IMR-90 (cell line): ENCODE measurements at places on chromosomes 7 and 10. TPM values are rescaled to one million over a fixed set of nuclear protein-coding genes. Genes with fewer than 3 reads are reported as not detected.

Gene PRF1
- total RNA-seq: not detected in 2 replicates

- DNase-seq: no peak
Observed at GRCh38 chr7:4470246-4470645, 211.8 kb upstream of the FOXK1 start.

DNA sequence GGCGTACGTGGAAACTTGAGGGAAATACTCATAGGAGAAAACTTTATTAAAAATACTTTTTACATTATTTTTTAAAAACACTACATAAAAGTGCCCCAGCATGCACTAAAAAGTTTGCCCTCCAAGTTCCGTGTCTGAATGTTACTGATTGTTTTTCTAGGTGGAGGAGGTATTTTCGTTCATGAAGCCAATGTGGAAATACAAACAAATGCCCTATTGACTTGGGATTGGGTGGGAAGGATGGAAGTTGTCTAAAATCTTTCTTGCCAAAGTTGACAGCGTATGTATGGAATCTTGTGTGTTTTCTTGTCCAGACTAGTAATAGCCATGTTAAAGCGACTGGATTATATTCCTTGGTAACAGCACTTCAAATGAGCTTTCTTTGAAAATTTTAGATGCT is 1.2 kb downstream of the PROSER2 start:
- DNase-seq: peak; percentile 30

Gene MYL7
- not detected in 2 replicates for total RNA-seq

DNA sequence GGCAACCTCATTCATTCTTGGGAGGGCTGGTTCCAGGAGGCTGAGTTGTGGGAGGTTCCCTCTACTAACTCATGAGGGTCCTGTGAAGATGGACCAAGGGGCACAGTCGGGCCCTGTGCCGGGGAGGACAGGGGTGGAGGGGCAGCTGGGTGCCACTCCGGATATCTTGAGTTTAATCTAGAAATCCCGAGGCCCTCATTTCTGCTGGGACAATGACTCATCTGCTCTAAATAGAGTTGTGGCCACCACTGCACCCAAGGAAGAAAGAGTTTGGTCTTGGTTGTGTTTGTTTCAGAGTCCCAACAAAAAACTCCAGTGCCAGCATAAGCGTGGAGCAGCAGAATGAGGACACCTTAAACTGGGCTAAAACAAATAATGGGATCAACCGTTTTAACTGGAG is 82.4 kb downstream of the EBF3 start:
- DNase-seq: no peak

- no peak for DNase-seq
Observed at GRCh38 chr10:111648046-111648445, 535.5 kb downstream of the GPAM start.

DNA sequence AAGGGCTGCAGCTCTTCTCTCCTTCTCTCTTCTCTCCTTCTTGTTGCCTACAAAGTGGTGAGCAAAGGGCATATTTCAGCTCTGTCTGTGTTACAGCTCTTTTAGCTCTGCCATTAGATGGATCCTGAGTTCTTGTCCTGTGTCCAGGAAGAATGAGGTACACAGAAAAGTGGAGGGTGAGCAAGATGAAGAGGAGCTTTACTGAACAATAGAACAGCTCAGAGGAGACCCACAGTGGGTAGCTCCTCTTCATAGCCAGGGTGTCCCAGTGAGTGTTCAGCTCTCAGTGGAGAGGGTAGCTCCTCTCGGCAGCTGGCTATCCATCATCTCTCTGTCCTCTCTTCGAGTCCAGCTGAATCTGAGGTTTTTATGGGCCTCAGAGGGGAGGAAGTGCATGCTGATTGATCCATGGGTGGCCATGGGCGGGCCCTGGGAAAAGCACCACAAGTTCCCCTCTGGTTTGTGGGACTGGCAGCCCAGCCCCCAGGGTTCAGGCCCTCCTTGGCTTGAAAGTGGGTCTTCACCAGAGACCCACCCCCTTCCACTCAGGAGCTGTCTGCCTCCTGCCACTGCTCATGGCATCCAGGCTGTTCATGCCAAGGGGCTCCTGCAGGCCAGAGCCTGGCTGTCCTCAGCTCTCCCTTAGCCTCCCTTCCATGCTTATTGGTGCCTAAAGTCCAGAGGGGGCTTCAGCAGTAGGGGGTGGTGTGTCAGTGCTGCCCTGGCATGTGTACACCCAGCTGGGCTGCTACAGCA is 109.1 kb upstream of the FAM180A start:
- DNase-seq: no peak

DNA sequence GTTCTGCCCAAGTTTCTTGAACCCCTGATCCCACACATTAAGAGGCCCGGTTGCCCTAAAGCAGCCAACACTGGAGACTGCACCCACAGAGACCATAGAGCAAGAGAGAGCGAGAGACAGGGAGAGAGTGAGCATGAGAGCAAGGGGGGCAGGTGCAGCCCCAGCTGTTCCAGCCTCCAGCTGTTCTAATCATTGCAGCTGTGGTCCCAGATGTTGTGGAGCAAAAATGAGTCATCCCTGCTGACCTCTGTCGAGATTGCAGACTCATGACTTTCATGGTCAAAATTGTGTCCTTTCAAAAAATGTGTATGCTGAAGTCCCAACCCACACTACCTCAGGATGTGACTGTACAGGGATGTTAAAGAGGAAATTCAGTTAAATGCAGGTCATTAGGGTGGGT is 143.9 kb upstream of the FRMD4A start:
- peak; percentile 55 for DNase-seq

Gene NUPR2
- not detected in 2 replicates for total RNA-seq

Gene HOXA2
- 1.6 and 1.7 TPM in 2 replicates for total RNA-seq

DNA sequence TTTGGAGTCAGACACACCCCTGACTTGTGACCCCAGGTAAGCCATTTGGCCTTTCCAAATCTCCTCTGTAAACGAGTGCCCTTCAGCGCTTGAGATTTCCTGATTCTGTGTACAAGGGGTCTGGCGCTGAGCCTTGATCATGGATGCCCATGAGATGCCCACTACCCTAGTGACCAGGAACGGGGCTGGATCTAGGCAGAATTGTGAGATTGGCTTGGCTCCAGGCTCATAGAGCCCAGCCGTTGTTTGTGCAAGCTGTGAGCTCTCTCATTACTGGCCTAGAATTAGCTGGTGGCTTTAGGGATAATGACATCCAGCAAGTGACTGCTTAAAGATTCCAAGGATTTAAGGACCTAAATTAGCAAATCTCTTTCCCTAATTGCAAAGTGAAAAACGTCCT is 84.9 kb downstream of the CAMK1D start:
- no peak for DNase-seq

DNA sequence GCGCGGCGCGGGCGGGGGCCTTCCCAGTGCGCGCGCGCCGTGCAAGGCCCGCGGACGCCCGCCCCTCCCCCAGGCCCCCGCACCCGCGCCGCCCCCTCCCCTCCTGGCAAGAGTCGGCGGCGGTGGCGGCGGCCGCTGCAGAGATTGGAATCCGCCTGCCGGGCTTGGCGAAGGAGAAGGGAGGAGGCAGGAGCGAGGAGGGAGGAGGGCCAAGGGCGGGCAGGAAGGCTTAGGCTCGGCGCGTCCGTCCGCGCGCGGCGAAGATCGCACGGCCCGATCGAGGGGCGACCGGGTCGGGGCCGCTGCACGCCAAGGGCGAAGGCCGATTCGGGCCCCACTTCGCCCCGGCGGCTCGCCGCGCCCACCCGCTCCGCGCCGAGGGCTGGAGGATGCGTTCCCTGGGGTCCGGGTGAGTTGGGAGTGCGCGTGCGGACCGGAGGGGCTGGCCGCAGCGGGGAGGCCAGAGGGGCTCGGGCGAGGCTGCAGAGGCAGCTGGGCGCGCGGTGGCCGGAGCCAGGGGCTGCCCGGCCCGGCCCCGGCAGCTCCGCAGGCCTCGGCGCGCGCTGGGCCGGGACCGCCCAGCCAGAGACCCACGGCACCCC is at the start of gene BMPR1A:
TSS of gene BMPR1A (plus strand) at position 109 of the 602 bp plus-strand sequence. CDS start 119,400 bp downstream, outside the sequence.
- peak; percentile 86 for DNase-seq

GRCh38 chr7:154919344-154920225 is 83.3 kb downstream of the PAXIP1 start:
- no peak for DNase-seq

DNA sequence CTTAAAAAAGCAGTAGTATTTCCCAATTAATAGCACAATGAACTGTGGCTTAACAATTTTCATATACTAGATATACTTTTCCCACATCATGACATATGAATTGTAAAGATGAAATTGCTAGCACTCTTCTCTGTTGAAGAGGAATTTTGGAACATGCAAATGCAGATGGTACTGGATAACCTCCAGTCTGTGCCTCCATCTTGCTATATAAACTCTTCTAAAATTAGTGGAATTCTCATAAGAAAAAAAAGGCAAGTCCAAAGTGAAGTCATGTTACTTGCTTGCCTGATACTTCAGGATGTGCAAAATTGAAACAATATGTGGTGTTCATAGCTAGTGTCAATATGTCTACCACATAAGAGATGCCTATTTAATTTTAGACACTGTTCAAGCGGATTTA is 570.2 kb upstream of the POM121L12 start:
- DNase-seq: no peak

Gene RNF32
- total RNA-seq: 0.36 and 0.56 TPM in 2 replicates

GRCh38 chr7:90708841-90709317 is 112.8 kb downstream of the CDK14 start:
- DNase-seq: no peak

- peak; percentile 25 for DNase-seq
Observed at GRCh38 chr7:15938115-15938514, 251.6 kb upstream of the MEOX2 start.

Gene MAT1A
- not detected in 2 replicates for total RNA-seq

GRCh38 chr7:151411551-151411950 is 1.7 kb upstream of the WDR86 start:
- no peak for DNase-seq

Gene ATOH7
- not detected in 2 replicates for total RNA-seq

DNA sequence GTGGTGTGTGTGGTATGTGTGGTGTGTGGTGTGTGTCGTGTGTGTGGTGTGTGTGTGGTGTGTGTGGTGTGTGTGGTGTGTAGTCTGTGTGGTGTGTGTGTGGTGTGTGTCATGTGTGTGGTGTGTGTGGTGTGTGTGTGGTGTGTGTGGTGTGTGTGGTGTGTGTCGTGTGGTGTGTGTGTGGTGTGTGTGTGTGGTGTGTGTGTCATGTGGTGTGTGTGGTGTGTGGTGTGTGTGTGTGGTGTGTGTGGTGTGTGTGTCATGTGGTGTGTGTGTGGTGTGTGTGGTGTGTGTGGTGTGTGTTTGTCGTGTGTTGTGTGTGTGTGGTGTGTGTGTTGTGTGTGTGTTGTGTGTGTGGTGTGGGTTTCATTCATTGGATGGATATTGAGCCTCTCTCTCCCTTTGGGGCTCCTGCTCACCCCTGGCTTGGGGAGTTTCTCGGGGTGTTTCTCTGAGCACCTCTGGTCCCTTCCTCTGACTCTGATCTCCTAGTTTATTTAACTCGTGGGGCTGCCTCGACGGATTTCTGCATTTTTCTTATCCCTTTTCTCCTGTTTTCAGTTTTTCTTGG is 145.8 kb downstream of the DNAJB6 start:
- no peak for DNase-seq
